Tracheal epithelial cell (primary cell): ENCODE measurements at places on chromosomes 12 and 14. TPM values are rescaled to one million over a fixed set of nuclear protein-coding genes. Genes with fewer than 3 reads are reported as not detected.

Gene IRAK3
- total RNA-seq = 3.0 and 4.8 TPM in 2 replicates

Gene IL23A
- total RNA-seq = 16.6 TPM in 1 of 2 replicates, not detected in the other

Gene OTOGL
- not detected in 2 replicates for total RNA-seq

Gene FAM90A1
- under 0.01 and 0.21 TPM in 2 replicates for total RNA-seq

Gene PCED1B
- total RNA-seq = 0.48 and 0.85 TPM in 2 replicates

Gene ENDOU
- not detected in 2 replicates for total RNA-seq

Gene SLC38A4
- 1.1 and 1.4 TPM in 2 replicates for total RNA-seq

Gene IL26
- total RNA-seq = not detected in 2 replicates

Gene C12orf75
- total RNA-seq = 22.0 and 104 TPM in 2 replicates

Gene MMP17
- 4.0 and 8.7 TPM in 2 replicates for total RNA-seq

Gene SERPINA12
- total RNA-seq = not detected in 2 replicates

Gene SYNJ2BP
- 9.2 and 10.9 TPM in 2 replicates for total RNA-seq

Gene LIN52
- total RNA-seq = 1.7 and 7.0 TPM in 2 replicates

Gene TDP1
- 22.6 and 22.9 TPM in 2 replicates for total RNA-seq

Gene CYP46A1
- total RNA-seq = not detected in 2 replicates

Gene ADAM21
- 0.48 and 0.64 TPM in 2 replicates for total RNA-seq

Gene LRIG3
- total RNA-seq = 48.9 and 97.8 TPM in 2 replicates

Gene TPH2
- not detected in 2 replicates for total RNA-seq

Gene LTB4R2
- 30.3 and 32.5 TPM in 2 replicates for total RNA-seq

Gene SLC39A5
- not detected in 2 replicates for total RNA-seq

Gene SERPINA5
- not detected in 2 replicates for total RNA-seq
